ENCODE measurements at places on chromosomes 16 and 17.
A peak's percentile ranks its signal among the peaks of the same experiment; 100 is the strongest.

GRCh38 chr16:31869511-31870201 lies 4.0 kb upstream of the ZNF267 start:
- DNase-seq = peak; percentile 64

- no peak for DNase-seq
Measured at GRCh38 chr16:88779406-88780141, 5.4 kb downstream of the PIEZO1 start.

GRCh38 chr16:77157346-77158058 lies 33.5 kb upstream of the MON1B start:
- no peak for DNase-seq

DNA sequence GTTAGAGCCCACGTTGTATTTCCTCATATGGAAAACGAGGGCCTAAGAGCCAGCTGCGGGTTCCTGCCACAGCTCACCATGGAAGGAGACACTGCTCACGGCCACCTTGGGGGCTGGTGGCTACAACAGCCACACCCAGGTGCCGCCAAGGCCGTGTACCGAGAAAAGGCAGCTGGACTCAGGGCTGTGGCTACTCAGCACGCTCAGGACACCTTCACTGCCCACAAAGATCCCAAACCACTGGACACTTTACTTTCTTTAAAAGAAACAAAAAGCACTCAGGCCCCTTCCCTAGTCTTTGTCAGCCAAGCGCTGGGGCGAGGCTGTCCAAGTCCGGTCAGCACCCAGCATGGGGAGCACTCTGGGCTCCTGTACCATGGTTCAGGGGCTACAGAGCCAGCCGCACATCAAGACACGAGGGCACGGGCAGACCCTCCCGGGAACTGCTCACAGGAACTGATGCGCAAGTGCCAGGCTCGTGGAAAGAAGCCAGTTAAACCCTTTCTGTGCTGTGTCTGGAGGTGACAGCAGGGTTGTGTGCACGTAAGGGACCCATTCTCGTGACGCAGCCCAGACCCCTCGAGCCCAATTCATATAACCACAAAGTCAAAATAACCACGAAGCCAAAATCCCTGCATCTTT lies 18.5 kb downstream of the SLC16A3 start:
- no peak for DNase-seq

DNA sequence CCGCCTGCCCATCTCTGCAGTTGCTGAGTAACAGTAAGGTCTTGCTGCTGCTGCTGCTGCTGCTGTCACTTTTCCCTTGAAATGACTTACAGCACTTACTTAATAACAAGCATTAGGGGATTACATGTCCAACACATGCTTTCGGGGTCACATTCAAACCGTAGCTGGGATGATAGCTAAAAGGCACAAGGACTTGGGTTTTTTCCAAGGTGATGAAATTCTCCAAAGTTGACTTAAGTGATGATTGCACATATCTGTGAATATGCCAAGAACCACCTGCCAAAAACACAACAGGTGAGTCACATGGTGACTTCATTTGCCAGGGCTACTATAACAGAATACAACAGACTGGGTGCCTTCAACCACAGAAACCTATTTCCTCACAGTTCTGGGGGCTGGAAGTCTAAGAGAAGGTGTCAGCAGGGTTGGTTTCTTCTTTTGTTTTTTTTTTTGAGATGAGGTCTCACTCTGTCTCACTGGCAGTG lies 121.9 kb upstream of the TNRC6C start:
- no peak for DNase-seq

GRCh38 chr17:10022416-10022815 lies 117.3 kb upstream of the RCVRN start:
- DNase-seq = no peak

DNA sequence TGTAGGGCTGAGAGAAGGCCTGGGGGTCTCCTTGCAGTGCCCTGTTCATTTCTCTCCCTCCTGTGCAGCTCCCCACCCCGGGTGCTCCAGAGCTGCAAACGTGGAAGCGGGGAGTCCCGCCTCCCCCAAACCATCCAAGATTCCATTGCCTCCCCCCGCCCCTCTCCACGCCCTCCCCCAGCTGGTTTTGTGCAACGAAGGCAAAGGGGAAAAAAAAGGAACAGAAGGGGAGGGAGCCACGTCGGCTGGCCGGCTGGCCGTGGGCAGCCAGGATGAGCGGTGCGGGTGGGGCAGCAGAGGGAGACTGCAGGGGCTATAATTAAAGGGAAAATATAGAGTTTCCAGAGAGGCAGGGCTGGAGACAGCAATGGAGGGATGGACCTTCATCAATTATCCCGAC lies 1.7 kb upstream of the COL1A1 start:
- DNase-seq = peak; percentile 83

DNA sequence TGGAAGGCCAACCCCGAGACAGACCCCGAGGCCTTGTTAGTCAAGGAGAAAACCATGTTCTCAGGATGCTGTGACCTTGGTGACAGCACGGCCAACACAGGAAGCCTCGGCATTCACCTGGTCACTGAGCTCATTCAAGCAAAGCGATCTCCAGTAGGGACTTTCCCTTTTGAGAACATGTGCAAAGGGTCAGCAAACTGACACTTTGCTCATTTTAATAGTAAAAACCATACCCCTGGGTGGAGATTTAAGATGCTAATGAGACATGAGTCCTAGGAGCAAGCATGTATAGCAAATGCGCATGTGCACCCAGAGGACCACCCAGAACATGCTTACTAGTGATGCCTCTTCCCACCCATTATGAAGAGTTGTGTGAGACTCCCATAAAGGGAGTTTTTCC lies 5.7 kb upstream of the SULT1A2 start:
- DNase-seq = no peak

DNA sequence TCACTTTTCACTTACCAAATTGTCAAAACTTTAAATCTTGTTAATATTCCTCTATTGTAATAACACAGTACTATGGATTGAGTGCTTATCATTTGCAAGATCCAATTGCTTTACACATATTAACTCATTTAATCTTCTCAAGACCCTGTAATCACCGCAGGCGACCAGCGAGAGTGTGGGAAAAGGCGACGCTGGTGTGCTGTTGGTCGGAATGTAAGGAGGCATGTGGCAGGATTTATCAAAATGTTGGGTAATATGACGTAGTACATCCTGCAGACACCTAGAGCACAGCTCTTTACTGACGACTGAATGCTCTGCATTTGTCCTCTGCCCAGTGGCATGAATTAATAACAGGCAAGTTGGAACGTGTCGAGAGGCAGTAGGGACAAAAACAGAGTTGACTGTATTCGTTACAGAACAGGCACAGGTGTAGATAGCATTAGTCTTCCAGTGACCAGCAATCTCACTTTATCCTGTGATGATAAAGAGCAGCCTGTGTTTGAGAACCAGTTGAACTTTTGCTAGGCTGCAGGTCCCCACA lies 80.3 kb downstream of the TNRC6C start:
- no peak for DNase-seq

GRCh38 chr17:62902531-62903220 lies 63.4 kb upstream of the TANC2 start:
- DNase-seq = no peak

GRCh38 chr16:23051587-23051986 lies 97.7 kb downstream of the USP31 start:
- DNase-seq = no peak

GRCh38 chr17:68403122-68403521 lies 54.2 kb downstream of the WIPI1 start:
- no peak for DNase-seq

DNA sequence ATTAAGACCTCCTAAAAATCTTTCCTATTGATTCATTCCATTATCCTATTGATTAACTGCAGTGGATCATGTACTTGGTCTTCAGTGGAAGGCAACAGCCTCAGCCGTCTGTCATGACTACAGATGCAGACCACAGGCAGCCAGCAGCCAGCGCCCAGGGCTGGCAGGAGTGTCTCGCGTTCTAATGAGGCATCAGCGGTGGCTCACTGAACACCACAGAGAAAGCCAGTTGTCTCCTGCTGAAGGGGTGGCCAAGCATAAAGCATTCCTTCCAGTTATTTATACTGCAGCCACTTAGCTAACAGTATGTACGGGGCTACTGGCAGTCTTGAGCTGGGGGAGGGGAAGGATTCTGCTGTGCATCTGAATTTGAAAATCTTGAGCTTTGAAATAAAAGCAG lies 214.3 kb downstream of the IRX3 start:
- DNase-seq = no peak

- DNase-seq = no peak
Measured at GRCh38 chr17:66422186-66422585, 119.8 kb downstream of the PRKCA start.

DNA sequence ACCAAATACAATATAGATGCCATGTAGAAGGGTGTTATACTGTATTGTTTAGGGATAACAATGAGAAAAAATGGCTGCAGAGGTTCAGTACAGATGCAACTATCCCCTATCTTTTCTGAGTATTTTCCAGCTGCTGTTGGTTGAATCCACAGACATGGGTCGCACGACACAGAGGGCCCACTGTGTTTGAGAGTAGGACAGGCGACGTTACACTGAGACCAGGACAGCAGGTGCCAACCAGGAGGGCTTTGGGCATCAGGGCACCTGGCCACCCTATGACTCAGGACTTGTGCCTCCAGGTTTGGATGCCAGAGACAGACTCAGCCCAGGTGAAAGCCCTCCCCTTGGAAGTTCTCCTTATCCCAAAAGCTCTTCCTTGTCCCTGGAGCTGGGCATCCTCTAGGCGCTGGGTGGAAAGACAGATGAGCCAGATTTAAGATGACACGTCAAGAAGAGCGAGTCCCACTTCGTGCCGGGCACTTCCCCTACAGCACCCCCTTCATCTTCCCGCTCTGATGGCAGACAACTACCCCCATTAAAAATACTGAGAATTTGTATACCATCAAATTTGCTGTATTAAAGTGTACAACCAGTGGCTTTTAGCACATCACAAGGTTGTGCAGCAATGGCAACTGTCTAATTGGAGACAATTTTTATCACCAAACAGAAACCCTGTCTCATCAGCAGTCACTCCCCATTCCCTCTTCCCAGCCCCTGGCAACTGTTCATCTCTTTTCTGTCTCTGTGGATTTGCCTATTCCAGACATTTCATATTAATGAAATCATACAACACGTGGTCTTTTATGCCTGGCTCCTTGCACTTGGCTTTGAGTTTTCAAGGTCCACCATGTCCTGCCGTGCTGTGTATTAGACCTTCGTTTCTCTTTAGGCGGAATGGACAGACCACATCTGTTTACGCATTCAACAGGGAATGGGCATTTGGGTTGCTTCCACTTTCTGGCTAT lies 30.6 kb downstream of the TNFRSF13B start:
- no peak for DNase-seq

- DNase-seq = no peak
Measured at GRCh38 chr17:5248821-5249479, 14.3 kb upstream of the SCIMP start.

DNA sequence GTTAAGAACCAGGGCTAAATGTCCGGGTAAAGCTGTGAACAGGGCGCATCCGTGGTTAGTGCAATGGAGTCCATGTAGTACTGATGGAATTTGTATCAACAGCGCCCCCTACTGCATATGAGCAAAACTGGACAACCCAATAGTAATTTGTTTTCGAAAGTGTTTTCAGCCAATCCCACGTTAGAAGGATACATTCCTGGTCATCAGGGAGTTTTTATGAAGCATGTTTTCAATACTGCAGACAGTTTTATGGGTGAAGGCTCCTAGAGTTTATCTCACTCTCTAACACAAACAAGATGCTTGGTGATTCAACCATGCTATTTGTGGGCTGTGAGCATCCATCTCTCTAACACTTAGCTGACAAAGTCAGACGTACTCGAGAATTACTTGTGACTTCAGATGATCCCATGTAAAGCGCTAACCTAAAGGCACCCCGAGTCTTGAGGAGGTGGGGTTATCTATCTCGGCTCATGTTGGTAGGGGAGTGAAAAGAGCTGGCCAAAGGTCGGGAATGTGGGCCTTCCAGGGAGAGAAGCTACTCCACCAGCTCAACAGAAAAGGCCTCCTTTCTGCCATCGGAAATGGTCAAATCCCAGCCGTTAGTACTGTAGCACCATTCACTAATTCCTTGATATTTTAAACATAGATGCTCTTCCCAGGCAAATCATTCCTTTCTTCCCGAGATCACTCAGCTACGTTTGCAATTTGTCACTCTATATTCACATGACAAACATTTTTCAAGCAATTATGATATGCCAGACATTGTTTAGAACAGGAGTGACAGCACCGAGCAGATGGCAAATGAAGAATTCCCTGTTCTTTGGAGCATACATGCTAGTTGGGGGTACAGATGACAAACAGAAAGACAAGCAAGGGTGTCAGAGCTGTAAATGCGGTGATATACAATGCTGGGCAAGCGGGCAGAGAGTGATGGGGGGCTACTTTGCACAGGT lies 46.9 kb upstream of the HNF1B start:
- DNase-seq = peak; percentile 50

- no peak for DNase-seq
Measured at GRCh38 chr17:7989781-7990655, 12.4 kb upstream of the GUCY2D start.

DNA sequence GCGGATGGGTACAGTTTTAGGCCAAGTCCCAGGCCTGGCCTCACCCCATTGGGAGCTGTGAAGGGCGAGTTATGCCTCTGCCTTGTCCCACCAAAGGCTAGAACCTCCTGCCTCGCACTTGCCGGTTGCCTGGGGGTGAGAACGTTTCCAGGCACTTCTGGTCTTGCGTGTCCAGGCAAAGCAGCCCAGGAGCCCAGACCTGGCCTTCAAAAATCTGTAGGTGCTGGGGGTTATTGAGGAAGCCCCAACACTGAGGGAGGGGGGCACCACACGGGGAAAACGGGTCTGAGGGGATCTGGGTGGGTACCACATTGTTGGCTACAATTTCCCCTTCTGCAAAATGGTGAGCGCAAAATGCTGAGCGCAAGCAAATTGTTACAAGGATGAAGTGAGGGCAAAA lies 12.2 kb upstream of the ATP2C2 start:
- DNase-seq = no peak

GRCh38 chr16:50706250-50706649 lies 12.8 kb downstream of the NOD2 start:
- DNase-seq = no peak

GRCh38 chr17:52383493-52384100 lies 225.1 kb upstream of the CA10 start:
- DNase-seq = no peak

- DNase-seq = no peak
Measured at GRCh38 chr17:61986898-61987297, 59.1 kb upstream of the INTS2 start.

DNA sequence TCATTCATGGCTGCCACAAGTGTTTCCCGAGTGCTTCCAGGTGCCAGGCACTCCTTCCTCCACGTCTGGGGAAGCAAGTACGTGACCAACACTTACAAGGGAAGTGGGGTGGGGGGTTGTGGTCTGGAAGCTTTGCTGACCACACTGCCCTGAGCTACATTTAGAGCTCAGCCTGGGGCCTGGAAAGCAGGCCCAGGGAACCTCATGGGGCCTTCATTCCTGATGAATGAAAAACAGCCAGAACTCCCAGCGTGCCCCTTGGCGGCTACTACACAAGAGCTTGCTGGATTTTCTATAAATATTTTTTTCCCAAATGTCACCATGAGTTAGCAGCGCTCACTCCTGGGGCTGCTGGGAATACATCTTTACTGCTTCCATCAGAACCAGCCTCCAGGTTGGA lies 73.3 kb downstream of the ABCC12 start:
- DNase-seq = peak; percentile 39

- DNase-seq = no peak
Measured at GRCh38 chr17:29070308-29070707, 27.4 kb downstream of the PIPOX start.

All from GM04504 (cell line).